Astrocyte of the hippocampus (primary cell): ENCODE measurements at places on chromosomes 11 and 22.

DNA sequence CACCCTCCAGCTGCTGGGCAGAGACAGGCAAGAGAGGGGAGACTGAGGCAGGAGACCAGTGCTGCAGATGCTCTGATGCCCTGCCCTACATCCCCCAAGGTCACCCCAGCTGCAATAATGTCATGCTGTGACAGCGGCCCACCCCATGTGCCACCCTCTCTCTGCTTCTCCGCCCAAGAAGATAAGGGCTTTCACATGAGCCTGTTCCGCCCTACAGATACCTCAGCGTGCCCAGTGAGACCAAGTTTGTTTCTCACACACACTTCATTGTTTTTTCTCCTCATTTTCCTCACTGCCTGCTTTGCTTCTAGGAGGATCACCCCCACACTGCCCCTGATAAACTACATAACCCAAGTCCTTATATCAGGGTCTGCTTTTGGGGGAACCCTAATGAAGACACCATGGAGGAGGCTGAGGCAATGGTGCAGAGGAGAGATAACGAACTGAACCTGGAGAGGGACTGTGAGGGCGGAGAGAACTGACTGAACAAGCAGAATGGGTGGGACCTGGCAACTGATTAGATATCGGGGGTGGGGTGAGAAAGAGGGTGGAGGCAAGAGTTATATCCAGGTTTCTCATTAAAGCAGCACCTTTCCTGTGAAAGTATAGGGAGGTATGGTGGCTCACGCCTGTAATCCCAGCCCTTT lies 37.5 kb upstream of the TSKU start:
- DNase-seq, result no peak

GRCh38 chr11:19790831-19791552 lies 78.4 kb downstream of the NAV2 start:
- DNase-seq, result no peak

GRCh38 chr11:64067230-64067993 lies 31.7 kb downstream of the FLRT1 start:
- no peak for DNase-seq

DNA sequence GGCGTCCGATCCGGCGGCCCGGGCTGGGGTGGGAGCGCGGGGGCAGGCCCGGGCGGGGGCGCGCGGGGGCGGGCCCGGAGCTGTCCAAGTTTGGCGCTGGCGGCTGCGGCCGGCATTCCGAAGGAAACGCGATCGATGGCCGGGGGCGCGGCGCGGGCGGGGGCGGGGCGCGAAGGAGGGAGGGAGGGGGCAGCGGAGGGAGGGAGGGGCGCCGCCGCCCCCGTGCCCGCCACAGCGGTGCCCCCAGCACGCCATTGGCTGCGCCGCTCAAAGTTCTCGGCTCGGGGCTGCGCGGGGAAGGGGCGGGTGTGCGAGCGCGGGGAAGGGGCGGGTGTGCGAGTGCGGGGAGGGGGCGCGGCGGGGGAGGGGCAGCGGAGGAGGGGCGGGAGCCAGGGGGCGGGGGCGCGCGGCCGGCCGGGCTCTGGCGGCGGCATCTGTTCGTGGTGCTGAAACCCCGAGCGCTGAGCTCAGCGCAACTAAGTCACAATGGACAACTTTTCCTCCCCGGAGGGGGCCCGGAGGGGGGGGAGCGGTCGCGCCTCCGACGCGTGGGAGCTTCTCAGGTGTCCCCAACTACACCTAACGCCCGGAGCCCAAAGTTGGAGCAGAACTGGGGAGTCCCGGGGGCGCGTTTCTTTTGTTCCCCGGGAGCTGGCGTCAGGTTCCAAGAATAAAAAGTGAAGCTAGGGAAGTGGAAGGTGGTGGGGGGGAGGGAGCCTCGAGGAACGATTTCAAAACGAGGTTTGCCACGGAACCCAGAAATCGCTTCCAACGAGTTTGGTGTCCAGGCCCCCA lies 2.2 kb downstream of the PHF21B start:
- DNase-seq, result peak; percentile 89

- DNase-seq, result no peak
Observed at GRCh38 chr22:39142088-39142680, 10.3 kb downstream of the CBX7 start.

GRCh38 chr11:408154-409007 lies 6.4 kb downstream of the SIGIRR start:
- no peak for DNase-seq
